Right cardiac atrium (tissue), 5 donors: ENCODE measurements at places on chromosomes 5 and 9. TPM values are rescaled to one million over a fixed set of nuclear protein-coding genes. Genes with fewer than 3 reads are reported as not detected.

The PCDHB16 gene
- 1.8 TPM for total RNA-seq

DNA sequence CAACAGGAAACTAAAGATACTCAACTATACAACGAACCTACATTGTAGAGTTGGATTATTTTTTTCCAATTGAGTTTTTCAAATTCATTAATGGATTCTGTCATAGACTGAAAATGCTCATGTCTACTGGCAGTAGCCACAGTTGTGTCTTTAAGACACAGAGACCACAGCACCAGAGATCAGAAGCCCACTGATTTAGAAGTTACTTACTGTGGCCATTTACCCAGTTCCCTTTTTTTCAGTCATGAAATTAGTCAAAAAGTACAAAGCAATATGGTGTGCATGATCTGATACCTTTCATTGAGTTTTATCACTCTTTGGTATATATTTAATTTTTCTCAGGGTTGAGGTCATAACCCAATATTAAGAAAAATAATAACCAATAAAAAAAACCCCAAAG, 1640.2 kb upstream of the WWC1 start:
- DNase-seq: no peak

DNA sequence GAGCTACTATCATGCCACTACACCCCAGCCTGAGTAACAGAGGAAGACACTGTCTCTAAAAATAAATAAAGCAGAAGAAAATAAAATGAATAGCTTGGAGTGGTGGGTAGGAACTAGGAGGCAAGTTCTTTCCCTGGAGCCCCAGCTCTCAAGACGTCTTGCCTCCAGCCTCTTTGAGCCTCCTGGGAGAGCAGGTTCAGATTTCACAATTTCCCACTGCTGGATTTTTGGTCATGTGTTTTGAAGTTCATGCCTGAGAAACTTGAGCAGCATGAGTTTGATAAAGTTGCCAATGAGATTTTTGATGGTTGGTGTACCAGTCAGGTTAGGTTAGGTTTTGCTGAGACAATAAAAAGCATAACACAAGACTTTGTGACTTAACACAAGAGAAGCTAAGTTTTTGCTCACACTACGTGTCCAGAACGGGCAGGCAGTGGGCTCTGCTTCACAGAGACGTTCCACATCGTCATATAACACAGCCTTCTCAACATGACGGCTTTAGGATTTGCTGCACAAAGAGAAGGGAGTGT, 4.1 kb upstream of the CCDC69 start:
- DNase-seq: no peak

The RNF208 gene
- total RNA-seq: 17.7 TPM

The TLX3 gene
- total RNA-seq: not detected

The BARHL1 gene
- not detected for total RNA-seq

- DNase-seq: no peak
These were observed 1048.7 kb upstream of the NUDT12 start for GRCh38 chr5:104611135-104611767.

DNA sequence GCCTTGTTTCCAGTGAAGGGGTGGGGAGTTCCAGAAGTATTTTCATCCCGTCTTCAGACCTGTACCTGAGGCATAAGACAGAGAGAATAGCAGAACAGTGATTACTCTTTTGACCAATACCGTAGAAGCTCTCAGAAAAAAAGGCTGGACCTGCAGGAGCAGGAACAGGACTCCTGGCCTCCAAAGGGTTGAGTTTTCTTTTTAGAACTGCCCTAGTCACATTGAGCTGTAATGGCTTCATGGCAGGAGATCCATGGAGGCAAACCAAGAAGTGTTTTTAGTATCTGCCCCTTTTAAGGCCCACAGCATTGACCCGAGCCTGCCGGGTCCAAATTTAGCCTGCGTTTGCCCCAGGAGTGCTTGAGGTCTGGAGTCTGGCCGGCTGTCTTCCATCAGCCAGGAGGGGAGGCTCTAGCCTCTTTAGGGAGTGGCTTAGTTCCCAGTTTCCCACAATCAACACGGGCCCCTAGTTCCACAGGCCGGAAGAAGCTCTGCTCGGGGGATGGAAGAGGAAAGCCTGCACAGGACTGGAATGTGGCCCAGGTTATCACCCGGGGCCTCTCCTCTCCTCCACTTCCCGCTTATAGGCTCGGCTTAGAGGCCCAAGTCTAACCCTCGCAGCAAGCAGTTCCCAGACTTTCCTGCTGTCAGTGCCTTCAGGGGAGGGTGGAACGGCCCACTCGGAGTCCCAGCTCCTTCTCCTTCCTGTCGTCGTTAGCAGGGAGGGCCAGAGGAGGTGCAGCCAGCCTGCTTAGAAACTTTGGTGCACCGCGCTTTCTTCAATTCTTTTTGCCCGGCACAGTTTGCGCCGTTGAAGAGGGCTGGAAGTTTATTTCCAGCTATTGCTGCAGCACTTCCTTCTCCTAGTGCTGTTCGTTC, 80.7 kb downstream of the C9orf152 start:
- peak; percentile 92 for DNase-seq

The WNK2 gene
- 322 TPM for total RNA-seq

The TPPP gene
- total RNA-seq: 30.1 TPM

DNA sequence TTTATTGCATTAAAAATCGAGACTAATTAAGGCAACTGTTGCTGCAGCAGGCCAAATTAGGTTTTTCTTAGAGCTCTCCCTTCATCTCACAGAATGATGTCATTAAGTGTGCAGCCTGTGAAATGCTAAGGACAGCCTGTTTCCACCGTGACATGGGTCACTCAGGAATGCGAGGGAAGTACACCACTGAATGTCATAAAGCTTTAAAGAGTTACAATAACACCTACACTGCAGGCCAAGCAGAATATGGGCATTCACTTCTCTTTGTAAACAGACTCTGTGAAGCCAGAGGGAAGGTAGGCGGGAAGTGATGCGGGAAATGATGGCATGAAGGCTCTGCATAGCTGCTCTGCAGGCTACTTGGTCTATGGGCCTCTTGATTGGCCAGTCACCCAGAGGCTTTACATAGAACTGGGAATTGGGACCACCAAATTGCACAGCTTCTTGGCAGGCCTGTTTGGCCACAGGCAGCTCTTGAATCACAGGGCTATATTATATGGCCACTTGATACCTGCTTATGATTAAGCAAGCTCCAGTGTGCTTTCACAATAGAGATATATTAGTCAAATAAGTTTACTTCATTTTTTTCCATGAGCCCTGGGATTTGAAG, 28.4 kb upstream of the AOPEP start:
- DNase-seq: no peak

GRCh38 chr5:149271195-149271715, 404 bp upstream of the AFAP1L1 start:
- no peak for DNase-seq

GRCh38 chr9:79287708-79288290, 284.0 kb upstream of the TLE4 start:
- DNase-seq: no peak

DNA sequence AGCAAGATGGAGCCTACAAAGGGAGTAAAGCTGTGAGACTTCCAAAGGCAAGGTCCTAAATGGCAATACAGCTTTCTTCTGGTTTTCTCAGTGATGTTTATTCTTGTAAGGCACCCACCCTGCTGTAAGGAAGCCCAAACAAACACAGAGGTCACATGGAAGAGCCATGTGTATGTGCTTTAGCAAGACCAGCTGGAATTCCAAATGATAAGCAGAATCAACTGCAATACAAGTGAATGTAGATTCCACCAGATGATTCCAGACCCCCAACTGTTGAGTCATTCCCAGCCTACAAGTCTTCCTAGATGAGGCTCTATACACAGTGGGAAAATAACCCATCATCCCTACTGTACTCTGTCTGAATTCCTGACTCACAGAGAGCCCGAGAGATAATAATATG, 122.8 kb downstream of the DEPDC1B start:
- DNase-seq: no peak

DNA sequence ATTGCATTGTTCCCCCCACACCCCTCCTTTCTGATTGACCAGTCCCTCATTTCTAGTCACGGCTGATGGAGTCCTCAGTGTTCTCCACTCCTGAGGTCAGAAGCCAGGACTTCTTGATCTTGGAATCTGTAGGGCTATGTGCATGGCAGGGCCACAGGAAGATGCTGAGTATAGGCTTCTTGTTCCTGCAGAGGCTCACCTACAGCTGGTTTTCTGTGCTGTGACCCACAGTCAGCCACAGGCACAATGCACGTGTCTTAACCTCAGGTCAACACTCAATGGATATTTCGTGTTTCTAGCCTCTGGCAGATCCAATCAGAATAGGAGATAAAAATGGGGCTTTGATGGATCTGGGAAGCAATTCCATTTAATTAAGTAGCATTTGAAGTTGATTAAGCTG, 14.3 kb upstream of the CXCL14 start:
- DNase-seq: no peak

- DNase-seq: no peak
These were observed 105.1 kb upstream of the TNPO1 start for GRCh38 chr5:72711351-72711750.

The DCTN3 gene
- 128 TPM for total RNA-seq

GRCh38 chr9:98326459-98327248, 71.2 kb upstream of the TBC1D2 start:
- no peak for DNase-seq

DNA sequence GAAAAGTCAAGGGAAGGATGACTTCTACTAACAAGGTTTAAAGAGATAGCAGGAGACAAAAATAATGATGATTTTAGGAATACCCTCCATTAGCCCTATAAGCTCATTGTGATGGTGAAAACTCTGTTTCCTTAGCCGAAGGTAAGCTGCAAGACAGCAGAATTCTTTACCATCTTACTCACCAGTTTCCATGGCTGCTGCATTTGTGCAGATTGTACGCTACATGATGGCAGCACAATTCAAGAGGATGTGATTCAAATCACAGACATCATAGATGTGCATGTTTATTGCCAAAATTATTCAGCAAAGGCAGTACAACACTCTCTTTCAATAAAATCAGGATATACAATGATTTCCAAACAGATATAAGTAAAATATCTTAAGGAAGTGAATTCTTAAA, 175.6 kb downstream of the SPATA31D1 start:
- DNase-seq: no peak

- DNase-seq: no peak
These were observed 415 bp downstream of the XRCC4 start for GRCh38 chr5:83077662-83078261.

The PPP2R2B gene
- 3.0 TPM for total RNA-seq

- DNase-seq: peak; percentile 47
These were observed 27.7 kb upstream of the TNIP1 start for GRCh38 chr5:151108566-151108965.

DNA sequence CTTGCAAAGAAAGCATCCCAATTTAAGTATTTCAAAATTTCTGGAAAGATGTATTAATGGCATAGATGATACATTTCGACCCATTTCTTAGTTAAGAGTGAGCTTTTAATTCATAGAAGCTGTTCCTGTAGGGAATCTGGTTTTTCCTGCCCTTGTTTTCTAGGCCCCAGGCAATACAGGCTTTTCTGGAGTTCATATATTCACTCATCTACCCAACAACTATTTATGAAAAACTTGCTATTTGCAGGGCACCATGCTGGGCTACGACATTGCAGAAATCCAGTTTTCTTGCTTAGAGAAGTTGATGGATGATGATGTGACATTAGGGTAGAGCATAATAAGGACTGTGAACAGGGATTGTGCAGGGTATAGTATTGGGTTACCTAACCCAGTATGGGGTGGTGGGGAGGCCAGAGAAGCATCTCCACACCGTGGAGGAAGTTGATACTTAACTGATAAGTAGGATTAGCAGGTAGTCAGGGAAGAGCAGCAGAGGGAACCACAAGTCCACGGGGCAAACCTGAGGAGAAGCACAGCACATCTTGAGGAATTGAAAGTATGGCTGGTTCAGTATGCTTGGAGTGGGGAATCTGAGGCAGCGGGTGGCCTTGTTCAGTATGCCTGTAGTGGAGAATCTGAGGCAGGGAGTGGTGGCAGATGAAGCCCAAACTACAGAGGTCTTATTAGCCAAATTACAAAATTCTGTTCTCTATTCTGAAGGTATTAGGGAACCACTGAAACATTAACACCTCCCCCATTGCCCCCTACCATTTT, 247.5 kb downstream of the ARRDC3 start:
- no peak for DNase-seq

- DNase-seq: peak; percentile 76
These were observed 580.8 kb downstream of the CCDC171 start for GRCh38 chr9:16133556-16134227.

DNA sequence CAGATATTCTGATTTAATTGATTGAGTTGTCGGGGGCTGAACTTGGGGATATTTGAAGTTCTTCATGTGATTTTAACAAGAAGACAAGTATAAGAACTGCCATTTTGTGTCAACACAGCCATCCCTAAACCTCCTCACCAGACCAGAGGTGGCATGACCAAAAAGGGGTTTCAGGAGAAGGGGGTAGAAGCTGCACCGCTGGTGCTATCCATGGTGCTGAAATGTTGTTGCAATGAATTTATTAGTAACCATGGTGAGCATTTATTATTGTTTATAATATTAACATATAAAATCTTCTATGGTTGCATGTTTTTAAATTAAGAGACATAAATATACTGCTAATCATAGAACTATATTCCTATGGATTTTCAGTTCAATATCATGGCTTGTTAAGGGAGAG, 72.3 kb downstream of the GNA14 start:
- no peak for DNase-seq

The SEMA5A gene
- 26.6 TPM for total RNA-seq

DNA sequence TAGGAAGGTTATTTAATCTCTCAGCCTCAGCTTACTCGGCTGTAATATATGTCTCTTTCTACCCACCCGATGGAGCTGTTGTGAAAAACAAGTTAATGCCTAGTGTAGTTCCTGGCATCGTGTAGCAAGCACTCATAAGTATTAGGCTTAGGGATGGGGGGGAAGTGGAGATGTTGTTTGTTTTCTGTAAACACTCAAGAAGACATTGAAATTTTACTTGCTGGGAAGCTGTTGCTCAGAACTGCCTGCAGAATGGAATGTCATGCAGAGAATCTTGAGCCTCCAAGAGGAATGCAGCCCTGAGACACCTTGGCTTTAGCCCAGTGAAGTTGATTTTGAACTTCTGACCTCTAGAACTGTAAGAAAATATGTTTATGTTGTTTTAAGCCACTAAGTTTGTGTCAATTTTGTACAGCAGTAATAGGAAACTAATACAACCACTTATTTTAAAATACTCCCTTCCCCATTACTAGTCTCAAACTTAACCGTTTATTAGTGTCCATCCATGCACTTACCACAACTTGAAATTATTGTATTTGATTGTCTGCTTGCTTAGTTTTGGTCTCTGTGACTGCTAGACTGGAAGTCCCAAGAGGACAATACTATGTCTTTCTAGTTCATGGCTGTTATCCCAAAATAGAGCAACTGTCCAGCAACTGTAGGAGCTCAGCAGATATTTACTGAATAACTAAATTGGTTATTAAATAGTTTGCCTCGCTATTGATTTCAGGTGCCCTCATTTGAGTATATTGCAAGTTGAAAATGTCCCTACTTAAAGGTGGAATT, 53.8 kb downstream of the MFAP3 start:
- DNase-seq: no peak

GRCh38 chr5:173615884-173616576, 420 bp downstream of the BOD1 start:
- peak; percentile 78 for DNase-seq

The CSF1R gene
- 16.5 TPM for total RNA-seq

The NPR2 gene
- total RNA-seq: 29.9 TPM

DNA sequence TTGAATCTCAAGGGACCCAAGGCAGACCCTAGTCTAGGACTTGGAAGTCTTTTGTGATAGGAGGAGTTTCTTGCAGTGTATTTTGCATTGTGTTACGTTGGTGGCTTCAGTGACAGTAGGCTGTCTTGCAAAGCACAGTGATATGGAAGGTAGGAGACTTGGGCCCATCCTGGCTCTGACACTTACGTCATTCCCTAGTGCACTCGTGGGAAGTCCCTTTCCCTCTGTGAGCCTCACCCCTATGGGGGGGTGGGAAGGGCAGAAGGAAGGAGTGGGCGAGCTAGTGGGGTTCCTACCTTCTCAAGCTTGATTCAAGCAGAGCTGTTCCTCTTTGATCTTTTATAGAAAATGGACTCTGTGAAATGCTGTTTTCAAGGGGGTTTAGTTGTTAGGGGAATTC, 9.2 kb upstream of the TEX53 start:
- no peak for DNase-seq

The HAND1 gene
- total RNA-seq: 1.8 TPM
